ENCODE measurements at places on chromosomes 16 and 17.
A peak's percentile ranks its signal among the peaks of the same experiment; 100 is the strongest.

GRCh38 chr17:45430738-45431530 is 1.7 kb downstream of the ARHGAP27 start:
- DNase-seq, result peak; percentile 74

- peak; percentile 56 for DNase-seq
These were observed 552 bp downstream of the C17orf58 start for GRCh38 chr17:67995570-67996263.

DNA sequence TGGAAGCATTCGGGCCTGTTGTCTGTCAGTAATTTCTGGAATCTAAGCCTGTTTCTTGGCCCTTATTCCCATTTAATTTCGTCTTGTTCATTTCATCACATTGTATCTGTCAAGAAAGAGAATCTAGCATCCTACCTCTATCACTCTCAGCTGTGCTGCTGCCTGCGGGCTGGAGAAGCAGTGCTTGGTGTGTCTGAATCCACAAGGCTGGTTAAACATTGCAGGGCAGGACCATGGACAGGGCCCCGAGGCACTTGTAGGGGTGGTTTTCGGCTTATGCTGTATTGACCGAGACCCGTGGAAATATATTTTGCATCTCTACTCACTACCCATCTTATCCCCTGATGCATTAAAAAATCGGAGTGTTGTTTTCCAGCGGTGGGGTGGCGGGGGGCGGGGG is 3.1 kb downstream of the RAB11FIP4 start:
- DNase-seq, result peak; percentile 77

GRCh38 chr17:50923611-50924010 is 57.5 kb upstream of the TOB1 start:
- DNase-seq, result no peak

DNA sequence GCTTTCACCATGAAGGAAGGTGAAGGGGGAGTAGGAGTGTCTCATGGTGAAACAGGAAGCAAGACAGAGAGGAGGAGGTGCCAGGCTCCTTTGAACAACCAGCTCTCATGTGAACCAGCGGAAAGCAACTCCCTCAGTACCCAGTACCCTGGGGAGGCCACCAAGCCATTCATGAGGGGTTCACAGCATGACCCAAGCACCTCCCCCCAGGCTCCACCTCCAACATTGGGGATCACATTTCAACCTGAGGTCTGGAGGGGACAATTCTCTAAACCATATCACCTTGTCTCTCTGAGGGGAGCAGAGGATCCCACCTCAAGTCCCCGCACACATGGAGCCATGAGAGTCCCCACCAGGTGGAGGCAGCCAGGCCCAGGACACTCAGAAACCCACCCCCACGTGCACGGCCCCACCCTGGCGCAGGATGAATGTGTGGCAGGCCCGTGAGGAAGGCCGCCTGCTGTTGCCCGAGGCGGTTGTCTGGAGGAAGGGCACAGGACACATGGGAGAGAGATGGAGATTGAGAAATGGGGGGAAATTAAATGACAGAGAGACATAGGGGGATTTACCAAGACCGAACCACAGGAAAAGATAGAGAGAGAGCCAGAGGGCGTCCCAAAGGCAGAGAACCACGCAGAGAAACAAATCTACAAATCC is 85.9 kb downstream of the TMEM132E start:
- no peak for DNase-seq

- no peak for DNase-seq
These were observed 8.4 kb upstream of the ALDH3A1 start for GRCh38 chr17:19756546-19756945.

DNA sequence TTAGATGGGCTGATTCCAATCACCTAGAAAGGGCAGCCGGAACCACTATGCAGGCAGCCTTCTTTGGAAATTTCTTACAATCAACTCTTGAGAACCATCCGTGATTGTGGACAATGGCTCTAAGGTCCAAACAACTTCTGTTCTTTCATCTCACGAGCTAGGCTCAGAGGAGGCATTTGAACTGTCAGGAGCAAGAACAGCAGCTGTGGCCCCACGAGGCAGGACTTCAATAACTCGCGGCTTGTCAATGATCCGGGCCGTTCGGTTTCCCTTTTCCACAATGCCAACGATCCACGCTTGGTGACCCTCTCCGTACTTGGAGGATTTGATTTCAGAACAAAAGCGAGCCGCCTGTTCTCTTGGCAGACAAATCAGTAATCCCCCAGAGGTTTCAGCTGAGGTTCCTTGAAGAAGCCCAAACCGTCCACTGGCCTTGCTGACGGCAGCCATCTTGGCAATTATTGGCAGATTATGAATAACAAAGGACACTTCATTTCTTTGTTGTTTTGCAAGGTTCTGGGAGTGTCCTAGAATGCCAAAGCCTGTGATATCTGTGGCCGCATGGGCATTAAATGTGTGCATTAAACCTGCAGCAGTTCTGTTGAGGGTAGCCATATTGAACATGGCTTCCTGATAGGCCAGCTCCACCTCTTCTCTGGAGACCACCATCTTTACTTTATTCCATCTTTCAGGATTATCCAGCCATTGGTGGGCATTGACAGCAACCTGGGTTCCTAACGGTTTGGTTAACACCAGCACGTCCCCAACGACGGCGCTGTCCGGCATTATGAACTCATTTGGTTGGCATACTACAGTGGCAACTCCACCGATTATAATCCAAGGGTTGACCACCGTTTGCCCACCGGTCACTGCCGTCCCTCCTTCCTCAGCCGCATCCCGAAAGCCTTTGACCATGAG is 1.2 kb downstream of the SEPHS2 start:
- DNase-seq, result no peak

- no peak for DNase-seq
These were observed 2.3 kb upstream of the CDK3 start for GRCh38 chr17:75998327-75998795.

DNA sequence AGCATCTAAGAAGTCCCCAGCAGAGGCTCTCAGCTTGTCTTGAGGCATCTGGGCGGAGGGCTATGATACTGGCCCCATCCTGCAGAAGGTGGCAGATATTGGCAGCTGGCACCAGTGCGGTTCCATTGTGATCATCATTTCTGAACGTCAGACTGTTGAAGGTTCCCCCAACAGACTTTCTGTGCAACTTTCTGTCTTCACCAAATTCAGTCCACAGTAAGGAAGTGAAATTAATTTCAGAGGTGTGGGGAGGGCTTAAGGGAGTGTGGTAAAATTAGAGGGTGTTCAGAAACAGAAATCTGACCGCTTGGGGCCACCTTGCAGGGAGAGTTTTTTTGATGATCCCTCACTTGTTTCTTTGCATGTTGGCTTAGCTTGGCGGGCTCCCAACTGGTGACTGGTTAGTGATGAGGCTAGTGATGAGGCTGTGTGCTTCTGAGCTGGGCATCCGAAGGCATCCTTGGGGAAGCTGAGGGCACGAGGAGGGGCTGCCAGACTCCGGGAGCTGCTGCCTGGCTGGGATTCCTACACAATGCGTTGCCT is at the start of gene CIITA:
Gene CIITA, plus strand, starts transcription at position 404 of the 543 bp plus-strand sequence. Its CDS starts 129 bp downstream, at position 533.
- DNase-seq, result no peak
